ENCODE measurements at places on chromosomes 16 and 17.

DNA sequence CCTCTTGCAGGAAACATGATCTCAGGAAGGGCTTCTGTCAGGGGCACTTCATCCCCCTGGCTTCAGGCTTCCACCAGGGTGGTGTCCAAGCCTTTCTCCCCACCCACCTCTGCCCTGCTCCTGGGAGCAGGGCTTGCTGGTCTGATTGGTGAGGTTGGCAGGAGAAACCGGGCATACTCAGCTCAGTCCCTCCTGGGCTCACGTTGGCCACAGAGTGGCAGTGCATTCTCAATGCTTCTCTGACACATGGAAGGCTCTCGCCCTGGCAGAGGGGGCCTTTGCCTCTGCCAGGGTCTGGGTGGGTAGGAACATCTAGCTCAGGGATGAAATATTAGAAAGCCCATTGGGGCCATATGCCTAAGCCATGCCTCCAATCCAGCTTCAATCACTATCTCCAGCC, 142.8 kb downstream of the AXIN2 start:
- DNase-seq, result no peak

- no peak for DNase-seq
Observed at GRCh38 chr17:61334673-61335072, 65.0 kb upstream of the TBX2 start.

DNA sequence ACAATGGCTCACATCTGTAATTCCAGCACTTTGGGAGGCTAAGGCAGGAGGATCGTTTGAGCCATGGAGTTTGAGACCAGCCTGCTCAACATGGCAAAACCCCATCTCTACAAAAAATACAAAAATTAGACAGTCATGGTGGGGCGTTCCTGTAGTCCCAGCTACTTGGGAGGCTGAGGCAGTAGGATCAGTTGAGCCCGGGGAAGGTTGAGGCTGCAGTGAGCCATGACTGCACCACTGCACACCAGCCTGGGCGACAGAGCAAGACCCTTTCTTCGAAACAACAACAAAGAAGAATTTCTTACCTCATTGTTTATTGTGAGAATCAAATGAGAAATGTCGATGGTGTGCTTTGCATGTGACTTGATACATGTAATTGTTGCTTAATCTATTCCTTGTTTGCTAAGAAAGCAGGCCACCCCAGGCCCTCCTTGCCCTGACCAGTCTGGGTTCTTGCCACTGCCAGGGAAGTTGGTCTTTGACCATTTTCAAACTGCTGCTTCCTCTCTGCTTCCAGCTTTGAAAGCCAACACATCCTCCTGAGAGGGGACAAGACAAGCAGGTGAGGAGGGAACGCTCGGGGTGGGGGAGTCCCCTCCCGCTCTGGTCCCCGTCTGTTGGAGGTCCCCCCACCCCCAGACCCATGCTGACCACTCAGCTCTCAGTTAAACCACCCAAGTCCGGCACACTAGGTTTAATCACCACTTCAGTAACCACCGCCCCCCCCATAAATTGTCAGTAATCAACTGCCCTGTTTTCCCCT, 47.3 kb upstream of the CPNE2 start:
- DNase-seq, result no peak

DNA sequence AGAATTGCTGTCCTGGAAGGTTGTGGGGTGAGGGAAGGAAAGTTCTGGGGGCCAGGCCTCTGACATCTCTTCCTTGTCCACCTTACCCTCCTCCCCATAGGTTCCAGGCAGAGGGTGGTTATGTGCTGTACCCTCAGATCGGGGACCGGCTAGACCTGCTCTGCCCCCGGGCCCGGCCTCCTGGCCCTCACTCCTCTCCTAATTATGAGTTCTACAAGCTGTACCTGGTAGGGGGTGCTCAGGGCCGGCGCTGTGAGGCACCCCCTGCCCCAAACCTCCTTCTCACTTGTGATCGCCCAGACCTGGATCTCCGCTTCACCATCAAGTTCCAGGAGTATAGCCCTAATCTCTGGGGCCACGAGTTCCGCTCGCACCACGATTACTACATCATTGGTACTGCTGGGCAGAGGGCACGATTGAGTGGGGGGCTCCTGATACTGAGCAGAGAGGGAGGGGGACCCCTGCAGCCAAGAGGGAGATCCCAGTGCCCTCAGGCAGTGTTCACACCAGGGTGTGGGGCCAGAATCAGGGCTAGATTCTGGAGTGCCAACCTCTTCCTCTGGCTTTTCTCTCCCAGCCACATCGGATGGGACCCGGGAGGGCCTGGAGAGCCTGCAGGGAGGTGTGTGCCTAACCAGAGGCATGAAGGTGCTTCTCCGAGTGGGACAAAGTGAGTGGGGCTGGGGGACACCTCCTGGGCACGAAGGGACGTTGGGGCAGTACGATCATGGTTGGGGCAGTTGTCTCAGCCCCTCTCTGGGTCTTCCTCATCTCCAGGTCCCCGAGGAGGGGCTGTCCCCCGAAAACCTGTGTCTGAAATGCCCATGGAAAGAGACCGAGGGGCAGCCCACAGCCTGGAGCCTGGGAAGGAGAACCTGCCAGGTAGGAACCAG, 3.1 kb downstream of the EFNB3 start:
- no peak for DNase-seq

DNA sequence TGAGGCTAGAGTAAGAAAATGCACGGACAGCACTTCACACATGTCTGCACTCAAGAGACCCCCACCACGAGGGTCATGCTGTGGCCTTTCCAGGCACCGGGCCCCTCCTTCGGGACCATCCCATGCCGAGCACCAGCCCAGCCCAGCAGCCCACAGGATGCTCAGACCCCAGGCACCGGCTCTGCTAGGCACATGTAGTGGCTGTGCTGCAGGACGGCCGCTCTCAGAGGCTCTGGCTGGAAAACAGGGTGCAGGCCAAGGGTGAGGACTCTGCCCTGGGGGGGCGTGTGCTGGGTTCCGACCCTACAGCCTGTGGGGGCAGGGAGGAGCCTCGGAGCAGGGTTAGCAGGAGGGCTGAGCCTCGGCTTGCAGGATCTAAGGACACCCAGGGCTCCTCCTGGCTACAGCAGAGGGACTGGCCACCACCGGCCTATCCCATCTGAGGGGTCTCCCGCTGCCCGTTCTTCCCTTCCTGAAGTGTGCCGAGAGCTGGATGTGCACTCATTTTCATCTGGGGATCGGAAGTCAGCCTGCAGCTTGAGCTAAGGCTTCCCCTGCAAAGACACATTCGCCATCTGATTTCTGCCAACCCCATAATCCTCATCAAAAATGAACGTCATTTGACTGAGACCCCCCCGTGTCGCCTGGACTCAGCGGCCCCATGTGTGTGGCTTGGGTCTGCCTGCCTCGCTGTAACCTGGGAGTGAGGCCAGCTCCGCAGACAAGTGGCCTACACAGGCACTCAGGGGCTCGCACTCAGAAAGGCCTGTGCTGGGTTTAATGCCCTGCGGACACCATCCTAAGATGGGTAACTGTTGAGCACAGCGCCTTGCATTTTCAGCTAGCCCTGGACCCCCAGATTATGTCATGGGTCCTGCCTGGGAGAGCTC, 293.1 kb upstream of the FOXF1 start:
- no peak for DNase-seq

DNA sequence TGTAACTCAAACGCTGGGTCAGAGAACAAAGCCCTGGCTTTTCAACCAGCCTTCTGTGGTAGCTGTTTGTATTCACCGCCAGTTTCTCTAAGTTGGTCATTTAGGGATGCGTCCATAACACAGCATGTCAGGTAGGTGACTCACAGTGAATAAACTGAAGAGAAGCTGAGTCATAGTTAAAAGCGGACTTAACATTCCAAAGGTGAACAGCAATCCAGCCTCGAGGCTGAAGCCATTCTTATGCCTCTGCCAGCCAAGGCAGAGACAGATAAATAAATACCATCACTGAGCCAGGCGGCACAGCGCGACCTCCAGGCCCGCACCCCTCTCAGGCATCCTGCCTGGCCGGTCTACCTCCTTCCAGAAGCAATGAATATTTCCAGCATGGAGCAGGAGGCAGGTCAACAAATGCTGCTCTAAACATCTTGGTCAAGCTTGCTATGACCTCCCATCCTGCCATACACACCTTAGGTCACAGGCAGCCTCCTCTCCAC, 12.4 kb upstream of the CACNG4 start:
- DNase-seq, result peak; percentile 24

GRCh38 chr17:700504-701094, 14.0 kb downstream of the VPS53 start:
- DNase-seq, result no peak

- DNase-seq, result peak; percentile 37
Observed at GRCh38 chr17:18025945-18026776, 12.8 kb downstream of the ATPAF2 start.

Measured in fibroblast of the conjunctiva (primary cell).